Aorta (tissue), 5 donors: ENCODE measurements at places on chromosomes 12 and 14.

GRCh38 chr14:101056446-101056845, 152.9 kb upstream of the RTL1 start:
- DNase-seq, result no peak

DNA sequence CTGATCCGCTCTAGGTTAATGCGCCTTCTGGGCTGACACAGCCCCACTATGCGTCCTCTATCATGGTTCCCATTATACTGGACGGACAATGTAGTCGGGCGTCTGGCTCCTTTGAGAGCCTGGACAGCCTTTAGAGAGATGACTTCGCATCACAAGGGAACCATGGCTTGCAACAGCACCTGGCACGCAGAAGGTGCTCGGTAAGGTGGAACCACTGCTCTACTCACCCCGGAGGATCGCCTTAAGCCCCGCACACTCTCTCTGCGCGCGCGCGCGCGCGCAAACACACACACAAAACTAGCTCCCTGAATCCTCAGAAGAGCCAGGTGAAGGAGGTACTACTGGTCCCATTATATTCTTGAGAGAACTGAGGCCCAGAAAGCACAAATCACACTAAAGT, 7.1 kb downstream of the MAP3K12 start:
- no peak for DNase-seq

- no peak for DNase-seq
These were observed 8.8 kb downstream of the VPS37B start for GRCh38 chr12:122886851-122887818.

DNA sequence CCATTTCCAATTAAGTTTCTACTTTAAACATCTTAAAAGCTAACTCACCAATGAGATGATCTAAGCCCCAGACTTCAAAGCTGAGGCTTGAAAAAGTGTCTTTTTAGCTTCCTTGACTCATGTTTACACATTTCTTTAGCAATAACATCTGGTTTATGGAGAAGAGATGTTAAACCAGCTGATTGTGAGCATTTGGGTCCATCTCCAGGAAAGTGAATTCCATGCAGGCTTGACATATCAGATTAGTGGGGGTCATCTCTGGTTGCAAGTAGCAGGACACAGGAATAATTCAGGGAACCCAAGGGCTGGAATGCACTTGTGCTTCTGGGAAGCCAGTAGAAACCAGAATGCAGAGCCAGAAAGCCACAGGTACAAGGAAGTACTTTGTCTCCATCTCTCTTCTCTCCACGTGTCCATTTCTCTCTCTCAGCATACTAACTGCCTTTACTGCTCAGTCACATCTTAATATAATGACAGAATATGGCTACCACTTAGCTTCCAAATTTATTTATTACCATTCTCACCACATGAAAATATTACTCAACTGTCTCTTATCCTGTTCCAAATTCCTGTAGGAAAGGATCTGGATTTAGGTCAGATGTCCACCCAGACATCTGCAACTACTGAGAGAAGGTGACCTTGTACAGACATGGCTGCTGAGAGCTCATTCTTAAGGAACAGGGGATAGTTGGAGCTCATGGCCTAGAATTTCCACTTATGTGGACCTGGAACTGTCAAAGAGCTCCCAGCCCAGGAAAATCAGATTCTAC, 104.4 kb downstream of the SCN8A start:
- no peak for DNase-seq

- DNase-seq, result peak; percentile 38
These were observed 29.9 kb downstream of the JAG2 start for GRCh38 chr14:105138551-105139111.

DNA sequence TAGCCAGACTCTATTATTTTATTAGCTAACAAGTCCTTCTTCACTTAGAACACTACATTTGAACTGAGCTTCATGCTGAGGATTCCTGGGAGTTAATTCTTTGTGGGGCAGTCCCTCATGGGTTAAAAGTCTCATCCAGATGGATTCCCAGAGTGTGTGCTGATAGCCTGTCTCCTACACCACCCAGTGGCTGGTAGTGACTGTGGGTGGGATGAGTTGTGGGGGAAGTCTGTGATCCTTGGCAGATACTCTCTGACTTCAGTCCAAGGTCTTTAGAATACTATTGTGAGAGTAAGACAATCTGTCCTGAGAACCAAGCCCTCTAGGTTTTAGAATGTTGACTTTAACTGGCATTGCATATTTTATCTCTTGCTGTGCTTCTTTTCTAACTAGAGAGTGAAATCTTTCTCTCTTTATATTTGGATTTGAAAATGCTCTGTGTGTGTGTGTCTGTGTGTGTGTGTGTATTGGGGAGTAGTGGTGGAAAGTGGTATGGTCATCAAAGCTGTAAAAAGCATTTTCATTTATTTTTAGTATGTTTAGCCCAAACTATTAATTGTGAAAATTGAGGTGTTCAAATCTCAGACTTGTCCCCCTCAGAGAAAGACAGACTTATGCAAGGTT, 37.3 kb downstream of the AKAP6 start:
- no peak for DNase-seq

GRCh38 chr12:93802293-93802692, 125.1 kb downstream of the CRADD start:
- no peak for DNase-seq

- no peak for DNase-seq
These were observed 2.6 kb upstream of the RCOR1 start for GRCh38 chr14:102589761-102590290.

DNA sequence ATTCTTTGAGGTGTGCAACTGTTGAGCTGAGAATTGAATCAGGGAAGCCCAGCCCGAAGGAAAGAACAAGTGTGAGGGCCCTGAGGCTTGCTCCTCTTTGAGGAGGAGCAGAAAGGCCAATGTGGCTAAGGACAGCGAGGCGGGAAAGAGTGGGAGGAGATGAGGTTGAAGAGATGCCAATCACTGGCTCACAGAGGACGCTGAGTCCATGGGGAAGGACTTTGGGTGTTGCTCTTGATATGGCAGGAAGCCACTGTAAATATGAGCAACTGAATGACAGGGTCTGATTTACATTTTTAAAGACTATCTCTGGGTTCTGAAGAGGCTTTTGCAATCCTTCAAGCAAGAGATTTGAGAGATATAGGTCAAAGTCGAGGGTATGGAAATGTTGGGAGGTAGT, 3.3 kb upstream of the APPL2 start:
- no peak for DNase-seq
